Amygdala (tissue), 56 donors: ENCODE measurements at places on chromosomes 7 and 10.
A peak's percentile ranks its signal among the peaks of the same experiment; 100 is the strongest.

- no peak for DNase-seq
Measured at GRCh38 chr7:158651968-158652565, 52.5 kb downstream of the NCAPG2 start.

- peak; percentile 38 for DNase-seq
Measured at GRCh38 chr10:101018600-101019439, 12.1 kb downstream of the PDZD7 start.

DNA sequence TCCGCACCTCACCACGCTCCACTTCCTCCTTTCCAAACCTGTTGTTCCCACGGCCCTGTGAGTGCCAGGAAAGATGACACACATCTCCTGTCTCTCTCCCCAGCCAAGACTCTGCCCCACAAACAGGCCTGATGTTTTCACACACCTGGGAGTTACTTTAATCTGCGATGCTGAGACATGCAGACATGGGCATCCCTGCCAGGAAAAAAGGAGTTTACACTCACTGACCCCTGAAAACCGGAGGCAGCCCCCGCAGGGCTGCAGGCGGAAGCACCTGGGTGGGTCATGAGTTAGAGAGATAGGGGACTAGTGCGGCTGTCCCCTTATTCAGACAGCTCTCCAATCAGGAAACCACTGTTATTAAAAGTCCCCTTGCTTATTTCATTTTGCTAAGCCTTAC is 106.4 kb upstream of the CARD11 start:
- no peak for DNase-seq

DNA sequence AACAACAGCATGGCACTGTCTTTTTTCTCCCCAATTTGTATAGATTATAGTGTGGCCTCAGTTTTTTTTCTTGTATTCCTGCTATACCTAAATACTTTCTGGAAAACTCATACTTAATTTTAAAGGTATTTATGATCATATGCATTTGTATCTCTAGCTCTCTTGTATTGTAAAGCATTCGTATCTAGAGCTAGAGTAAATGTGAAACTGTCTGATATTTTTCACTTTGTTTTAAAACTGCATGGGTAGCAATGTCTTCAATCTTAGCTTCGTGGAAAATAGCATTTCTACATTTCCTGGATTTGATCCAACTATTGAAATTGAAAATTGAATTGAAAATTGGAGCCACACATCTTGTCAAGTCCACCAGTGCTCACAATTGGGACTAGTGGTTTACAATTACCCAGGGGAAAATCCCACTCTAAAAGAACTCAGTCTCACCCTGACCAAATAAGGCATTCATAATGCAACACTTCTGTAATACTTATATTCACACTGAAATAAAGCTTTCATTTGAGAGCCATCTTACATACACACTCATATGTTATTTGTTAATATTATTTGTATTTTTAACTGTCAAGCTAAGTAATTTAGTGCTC is 51.3 kb upstream of the KLF6 start:
- DNase-seq = no peak

DNA sequence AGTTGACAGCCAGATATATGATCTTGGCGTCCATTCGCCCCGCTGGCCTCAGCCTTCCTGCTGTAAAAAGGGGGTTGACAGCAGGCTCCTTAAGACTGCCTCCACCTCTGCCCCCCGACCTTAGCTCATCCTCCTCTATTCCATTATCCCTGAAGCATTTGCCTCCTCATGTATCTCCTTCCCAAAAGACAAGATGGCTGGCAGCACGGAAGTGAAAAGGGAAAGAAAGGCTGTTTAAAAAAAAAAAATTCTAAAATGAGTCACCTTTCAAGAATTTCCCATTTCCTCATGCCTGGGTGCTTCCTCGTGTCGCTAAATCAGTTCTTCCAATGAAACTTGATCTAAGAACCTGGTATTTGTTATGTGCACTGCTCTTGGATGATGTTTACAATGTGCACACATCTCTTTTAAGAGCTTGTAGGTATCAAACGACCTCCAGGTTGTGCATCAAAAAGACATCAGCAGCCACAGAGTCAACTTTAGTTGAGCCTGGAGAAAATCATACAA is 1.7 kb downstream of the SCRN1 start:
- no peak for DNase-seq

DNA sequence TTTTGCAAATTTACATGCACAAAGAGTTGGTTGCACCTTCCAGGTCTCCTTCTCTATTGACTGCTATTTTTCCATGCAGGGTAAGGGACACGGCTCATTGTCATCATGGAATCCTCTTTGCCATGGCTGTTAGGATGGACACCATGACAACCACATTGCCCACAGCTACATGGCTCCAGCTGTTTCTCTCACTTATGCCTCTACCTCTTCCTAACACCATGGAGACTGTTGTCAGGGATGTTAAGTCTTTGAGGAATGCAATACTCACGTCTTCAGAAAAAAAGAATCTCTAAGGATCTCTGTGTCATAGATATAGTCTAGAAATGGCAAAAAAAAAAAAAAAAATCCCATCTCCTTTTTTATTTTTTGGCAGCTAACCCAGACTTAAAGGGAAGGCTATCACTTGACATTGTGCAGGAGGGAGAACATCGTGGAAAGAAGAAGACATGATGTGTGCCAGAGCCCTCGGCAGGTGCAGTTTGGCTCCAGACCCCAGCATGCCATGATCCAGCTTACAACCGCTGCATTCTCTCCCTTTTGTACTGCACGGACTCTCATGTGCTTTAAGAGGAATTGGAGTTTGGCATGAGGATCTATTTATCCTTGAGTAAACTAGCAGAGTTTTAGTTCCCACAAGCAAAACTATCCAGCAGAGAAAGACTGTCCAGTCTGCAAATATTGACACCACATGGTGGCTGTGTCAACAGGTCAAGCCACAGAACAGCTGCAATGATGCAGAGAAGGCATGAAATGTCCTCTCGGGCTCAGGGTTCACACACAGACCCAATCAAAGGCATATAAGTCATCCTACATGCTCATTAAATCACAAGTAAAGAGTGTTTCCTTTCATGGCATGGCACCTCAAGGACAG is 70.8 kb downstream of the FRMD4A start:
- no peak for DNase-seq

DNA sequence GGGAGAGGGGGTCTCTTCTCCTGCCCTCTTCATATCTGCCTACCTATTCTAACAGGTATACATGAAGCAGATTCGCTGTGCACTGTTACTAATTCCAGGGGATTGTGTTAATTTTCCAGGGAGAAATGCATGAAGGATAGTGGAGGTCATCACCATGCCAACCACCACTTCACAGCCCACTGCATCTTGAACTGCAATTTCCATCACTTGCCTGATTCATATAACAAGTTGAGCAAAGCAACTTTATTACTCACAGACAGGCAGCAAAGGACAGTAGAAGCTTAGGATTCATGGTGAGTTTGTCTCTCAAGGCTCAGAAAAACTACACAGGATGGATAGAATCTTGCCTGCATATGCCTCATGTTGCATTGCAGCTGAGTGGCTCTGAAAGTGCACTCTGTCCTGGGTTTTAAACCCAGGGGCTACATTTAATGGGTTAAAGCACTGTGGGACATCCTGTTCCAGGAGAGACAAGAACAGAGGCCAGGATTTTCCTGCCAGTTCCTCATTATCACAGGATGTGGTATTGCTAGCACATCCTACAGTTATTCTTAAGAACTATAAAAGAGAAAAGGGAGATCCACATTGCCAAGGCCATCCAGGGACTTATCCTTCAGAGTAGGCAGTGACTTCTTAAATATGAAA is 136.9 kb upstream of the PRSS1 start:
- DNase-seq = no peak

DNA sequence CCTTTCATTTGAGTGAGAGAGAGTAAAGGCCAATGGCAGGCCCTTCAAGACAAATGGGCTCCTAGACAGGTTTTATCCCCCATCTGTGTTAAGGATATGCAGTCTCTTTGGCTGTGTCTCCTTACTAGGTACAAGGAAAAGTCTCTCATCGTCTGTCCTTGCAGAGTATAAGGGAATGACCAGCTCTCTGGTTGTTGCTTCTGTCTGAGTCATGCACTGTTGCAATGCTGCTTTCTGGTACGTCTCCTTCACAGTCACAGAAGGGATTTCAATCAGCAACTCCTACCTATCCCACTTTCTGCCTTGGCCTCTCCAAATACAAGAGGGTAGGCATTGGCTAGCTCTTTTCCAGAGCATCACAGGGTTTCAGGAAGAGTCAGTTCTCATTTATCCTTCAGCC is 48.1 kb downstream of the CTTNBP2 start:
- no peak for DNase-seq

- DNase-seq = no peak
Measured at GRCh38 chr10:51063659-51064535, 10.4 kb upstream of the PRKG1 start.

GRCh38 chr7:52670608-52671225 is 364.7 kb upstream of the POM121L12 start:
- no peak for DNase-seq

GRCh38 chr7:81604075-81604807 is 165.6 kb downstream of the HGF start:
- DNase-seq = no peak

- no peak for DNase-seq
Measured at GRCh38 chr10:79898597-79899325, 50.1 kb downstream of the SFTPD start.

- peak; percentile 70 for DNase-seq
Measured at GRCh38 chr7:74206589-74207120, 3.2 kb upstream of the LAT2 start.

- no peak for DNase-seq
Measured at GRCh38 chr7:78041423-78041822, 242.8 kb downstream of the PHTF2 start.

DNA sequence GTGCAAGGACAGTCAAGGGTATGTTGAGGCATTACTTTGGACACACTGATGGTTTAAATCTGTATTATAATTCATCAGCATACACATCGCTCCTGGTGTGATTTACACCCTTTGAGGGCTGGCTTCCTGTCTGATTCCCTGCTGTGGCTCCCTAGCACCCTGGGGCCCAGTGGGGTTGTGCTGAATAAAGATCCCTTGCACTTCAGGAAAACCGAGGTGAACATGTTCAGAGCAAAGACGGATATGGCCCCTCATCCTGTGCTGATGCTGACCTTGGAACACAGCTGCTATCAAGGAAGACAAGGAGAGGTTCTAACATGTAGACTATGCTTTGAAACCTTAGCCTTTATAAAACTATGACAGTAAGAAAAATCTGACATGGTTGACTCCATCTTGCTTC is 84.6 kb upstream of the UNC5B start:
- no peak for DNase-seq

- no peak for DNase-seq
Measured at GRCh38 chr7:91240376-91240941, 23.8 kb upstream of the FZD1 start.

GRCh38 chr10:103763374-103764202 is 91.8 kb downstream of the SH3PXD2A start:
- no peak for DNase-seq

GRCh38 chr10:22581461-22581860 is 132.9 kb downstream of the PIP4K2A start:
- no peak for DNase-seq

DNA sequence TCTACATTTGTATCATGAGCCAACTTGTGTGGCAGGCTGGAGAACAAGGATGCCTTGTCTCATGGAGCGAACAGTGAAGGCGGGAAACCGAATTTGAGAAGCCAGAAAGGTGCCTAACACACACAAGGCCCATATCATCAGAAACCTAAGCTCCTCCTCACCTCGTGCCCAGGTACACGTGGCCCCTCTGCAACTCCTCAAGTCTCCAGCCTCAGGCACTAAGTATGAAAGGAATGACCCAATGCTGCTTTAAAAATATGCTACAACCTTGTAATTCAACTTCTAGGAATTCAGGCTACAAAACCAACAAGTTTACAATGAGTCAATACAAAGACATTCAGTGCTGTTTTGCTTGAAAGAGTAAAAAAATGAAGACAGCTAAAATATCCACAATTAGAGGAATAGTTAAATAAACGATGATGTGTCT is 95.7 kb downstream of the CDK6 start:
- no peak for DNase-seq

- DNase-seq = no peak
Measured at GRCh38 chr10:112271982-112272381, 11.2 kb upstream of the TECTB start.

GRCh38 chr10:132697578-132698200 is 88.3 kb downstream of the NKX6-2 start:
- no peak for DNase-seq
